ENCODE measurements at places on chromosomes 6 and 20. TPM values are rescaled to one million over a fixed set of nuclear protein-coding genes. Genes with fewer than 3 reads are reported as not detected.

The LKAAEAR1 gene
- total RNA-seq: not detected

The COL20A1 gene
- not detected for total RNA-seq

The KCNK15 gene
- total RNA-seq: 1.1 TPM

The VIP gene
- total RNA-seq: not detected

The COL19A1 gene
- not detected for total RNA-seq

The AIF1 gene
- total RNA-seq: not detected

The FAM217A gene
- total RNA-seq: not detected

The C20orf202 gene
- total RNA-seq: not detected

The NRSN1 gene
- not detected for total RNA-seq

The MATN4 gene
- not detected for total RNA-seq

The SLC35F1 gene
- under 0.01 TPM for total RNA-seq

The ATRN gene
- total RNA-seq: 30.3 TPM

The BTN1A1 gene
- not detected for total RNA-seq

The C4B gene
- total RNA-seq: 6.0 TPM

All from cardiac atrium fibroblast (primary cell).